Sciatic nerve (tissue), 2 donors: ENCODE measurements at places on chromosomes 13 and 19.
A peak's percentile ranks its signal among the peaks of the same experiment; 100 is the strongest.

- DNase-seq, result no peak
Observed at GRCh38 chr19:1769645-1769985, 16.3 kb downstream of the ONECUT3 start.

GRCh38 chr19:49347191-49347590 is 12.0 kb downstream of the CD37 start:
- DNase-seq, result no peak

DNA sequence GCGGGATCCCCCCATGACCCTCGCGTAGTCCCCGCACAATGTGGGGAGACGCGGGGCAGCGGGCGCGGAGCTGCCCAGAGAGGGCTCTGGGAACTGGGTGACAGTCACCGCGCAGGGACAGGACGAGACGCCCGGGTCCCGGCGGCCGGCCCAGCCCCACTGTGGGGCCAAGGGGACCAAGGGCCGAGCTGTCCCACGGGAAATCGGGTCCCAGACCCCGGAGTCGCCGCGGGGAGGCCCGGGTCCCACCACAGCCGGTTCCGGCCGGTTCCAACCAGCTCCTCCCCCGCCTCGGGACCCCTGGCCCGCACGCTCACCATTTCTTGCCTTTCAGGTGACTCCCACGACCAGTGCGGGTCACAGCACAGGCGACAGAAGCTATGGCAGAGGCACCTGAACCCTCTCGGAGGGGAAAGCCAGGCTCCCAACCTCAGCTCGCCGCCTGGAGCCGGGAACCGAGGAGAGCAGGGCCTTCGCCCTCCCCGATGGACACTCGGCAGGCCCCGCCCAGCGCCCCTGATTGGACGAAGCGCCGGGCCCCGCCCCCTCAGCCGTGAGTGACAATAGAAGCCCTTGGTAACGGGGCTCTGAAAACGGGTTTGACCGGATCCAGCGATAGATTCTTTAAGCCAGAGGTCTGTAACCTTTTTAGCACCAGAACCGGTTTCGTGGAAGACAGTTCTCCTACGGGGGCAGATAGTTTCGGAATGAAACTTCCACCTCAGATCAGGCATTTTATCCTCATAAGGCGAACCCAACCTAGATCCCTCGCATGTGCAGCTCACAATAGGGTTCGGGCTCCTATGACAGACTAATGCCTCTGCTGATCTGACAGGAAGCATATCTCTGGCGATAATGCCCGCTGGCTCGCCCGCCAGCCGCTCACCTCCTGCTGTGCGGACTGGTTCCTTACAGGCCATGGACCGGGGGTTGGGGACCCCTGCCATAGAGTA is at the start of gene ZNF433:
TSS of gene ZNF433 (minus strand) at position 460 of the 953 bp plus-strand sequence. CDS start at position 320, 140 bp downstream.
- DNase-seq, result peak; percentile 97

GRCh38 chr19:41445575-41445974 is 2.6 kb downstream of the ERICH4 start:
- peak; percentile 46 for DNase-seq

- DNase-seq, result no peak
Observed at GRCh38 chr13:35729926-35730627, 253.6 kb upstream of the MAB21L1 start.

- peak; percentile 69 for DNase-seq
Observed at GRCh38 chr19:3275583-3276340, 51.3 kb downstream of the CELF5 start.

- DNase-seq, result no peak
Observed at GRCh38 chr13:20497006-20497775, 28.5 kb downstream of the CRYL1 start.

DNA sequence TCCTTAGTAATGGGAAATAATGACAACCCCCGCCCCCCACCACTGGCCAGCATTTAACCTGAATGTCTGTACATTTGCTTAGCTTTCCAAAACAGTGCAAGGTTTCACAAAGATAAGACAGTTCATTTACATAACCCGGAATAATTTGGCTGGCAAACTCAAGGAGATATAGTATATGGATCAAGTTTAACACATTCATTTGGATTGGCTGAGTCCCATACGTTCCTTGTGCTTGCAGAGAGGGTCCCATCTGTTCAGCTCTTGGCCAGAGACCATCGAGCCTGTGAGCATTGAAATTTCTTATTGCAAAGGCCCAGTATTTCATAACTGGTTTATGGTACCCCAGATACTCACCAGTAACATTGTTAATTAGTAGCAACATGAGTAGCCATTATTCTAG is 116.5 kb downstream of the GPC6 start:
- DNase-seq, result no peak

DNA sequence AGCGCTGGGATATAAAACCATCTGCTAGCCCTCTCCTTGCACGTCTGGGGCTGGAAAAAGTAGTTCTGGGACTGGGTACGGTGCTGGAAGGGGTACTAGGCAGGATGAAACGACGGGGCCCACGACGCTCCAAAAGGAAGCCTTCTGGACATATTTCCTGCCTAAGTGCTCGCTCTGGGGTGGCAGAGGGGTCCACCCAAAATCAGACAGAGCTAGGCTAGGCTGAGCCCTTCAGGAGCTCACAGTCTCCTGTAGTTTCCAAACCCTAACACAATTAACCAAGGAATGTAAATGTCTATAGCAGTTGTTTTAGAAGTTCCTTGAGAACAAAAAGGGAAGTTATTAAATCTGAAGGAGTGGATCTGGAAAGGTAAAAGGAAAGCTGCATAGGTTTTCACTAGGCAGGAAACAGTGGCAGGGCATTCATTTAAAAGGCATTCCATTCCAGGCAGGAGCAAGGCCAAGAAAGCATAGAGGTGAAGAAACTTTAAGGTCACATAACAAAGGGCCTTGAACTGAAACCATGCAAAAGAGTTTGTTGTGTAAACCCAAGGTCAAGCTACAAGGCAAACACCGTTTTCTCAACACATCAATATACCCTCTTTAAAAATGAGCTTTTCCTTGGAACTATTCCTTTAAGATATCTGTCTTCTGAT is 634 bp upstream of the DIAPH3 start:
- DNase-seq, result no peak

DNA sequence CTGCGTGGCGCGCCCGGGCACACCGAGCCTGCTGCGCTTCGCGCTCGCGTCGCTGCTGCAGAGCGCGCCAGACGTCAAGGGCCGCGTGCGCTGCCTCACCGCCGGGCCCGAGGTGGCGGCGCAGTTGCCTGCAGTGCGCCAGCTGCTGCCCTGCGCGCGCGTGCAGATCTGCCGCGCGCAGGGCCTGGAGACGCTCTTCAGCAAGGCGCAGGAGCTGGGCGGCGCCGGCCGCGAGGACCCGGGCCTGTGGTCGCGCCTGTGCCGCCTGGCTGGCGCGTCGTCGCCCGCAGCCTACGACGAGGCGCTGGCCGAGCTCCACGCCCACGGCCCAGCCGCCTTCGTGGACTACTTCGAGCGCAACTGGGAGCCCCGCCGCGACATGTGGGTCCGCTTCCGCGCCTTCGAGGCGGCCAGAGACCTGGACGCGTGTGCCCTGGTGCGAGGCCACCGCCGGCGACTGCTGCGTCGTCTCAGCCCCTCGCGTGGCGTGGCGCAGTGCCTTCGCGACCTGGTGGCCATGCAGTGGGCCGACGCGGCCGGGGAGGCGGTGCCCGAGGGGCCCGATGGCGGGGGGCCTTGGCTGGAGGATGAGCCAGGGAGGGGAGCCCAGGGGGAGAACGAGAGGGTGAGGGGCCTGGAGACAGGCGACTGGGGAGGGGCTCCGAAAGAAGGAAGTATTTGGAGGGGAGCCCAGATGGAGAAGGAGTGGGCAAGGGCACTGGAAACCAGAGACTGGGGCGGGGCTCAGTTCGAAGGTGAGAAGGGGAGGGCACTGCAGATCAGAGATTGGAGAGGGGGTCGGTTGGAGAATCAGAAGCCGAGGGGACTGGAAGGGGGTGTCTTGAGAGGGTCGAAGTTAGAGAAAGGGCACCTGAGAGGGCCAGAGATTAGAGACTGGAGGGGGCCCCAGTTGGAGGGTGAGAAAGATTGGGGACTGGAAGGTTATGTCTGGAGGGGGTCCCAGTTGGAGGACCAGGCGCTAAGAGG is 24.7 kb downstream of the ZSWIM9 start:
- peak; percentile 54 for DNase-seq

GRCh38 chr13:86838411-86839120 is 832.6 kb upstream of the SLITRK5 start:
- no peak for DNase-seq

DNA sequence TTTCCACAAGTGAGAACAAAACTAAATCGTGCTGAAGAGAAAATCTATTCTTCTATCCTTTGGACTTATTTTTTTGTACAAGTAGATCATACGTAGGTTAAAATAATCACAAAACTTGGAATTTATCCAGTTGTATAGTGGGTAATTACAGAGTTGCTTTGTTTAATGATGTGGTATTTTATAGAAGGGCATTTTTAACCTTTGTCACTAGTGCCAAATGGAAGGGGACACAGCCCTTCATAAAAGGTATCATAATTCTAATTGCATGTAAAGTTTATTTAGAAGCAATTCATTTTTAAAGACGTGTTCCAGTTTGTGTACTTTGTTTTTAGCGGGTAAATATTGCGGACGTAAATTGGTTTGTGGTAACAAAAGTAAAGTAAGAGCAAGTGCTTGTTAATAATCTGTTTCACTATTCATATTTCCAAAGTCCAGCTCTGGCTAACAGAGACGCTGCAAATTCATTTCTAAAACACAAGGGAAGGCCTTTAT is 99.5 kb downstream of the ERCC5 start:
- DNase-seq, result no peak

DNA sequence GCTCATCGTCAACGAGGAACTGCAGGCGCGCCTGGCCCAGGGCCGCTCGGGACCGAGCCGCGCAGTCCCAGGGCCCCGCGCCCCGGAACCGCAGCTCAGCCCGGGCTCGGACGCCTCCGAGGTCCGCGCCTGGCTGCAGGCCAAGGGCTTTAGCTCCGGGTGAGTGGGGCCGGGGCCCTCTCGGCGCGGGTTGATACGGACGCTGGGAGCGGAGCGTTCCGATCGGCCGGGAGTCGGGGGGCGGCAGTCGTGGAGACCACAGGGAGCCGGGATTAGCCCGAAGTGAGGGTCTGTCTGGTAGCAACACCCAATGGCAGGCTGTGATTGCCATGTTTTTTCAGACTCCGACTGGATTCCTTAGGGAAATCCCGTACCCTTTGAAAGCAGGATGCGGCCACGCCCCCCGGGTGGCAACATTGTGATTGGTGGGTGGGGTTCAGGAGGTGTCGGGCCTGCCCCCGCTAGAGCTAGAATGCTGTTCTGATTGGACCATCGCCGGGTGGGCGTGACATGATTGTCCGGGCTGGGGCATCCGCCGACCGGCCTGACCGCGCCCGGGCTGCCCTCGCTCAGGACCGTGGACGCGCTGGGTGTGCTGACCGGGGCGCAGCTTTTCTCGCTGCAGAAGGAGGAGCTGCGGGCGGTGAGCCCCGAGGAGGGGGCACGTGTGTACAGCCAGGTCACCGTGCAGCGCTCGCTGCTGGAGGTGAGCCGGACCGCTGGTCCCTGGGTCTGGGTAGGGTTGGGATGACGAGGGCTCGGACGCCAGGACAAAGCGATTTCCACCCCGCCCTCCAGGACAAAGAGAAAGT is 11.3 kb downstream of the EPS8L1 start:
- DNase-seq, result peak; percentile 91

- no peak for DNase-seq
Observed at GRCh38 chr13:105202354-105202753, 1333.1 kb downstream of the EFNB2 start.

- DNase-seq, result no peak
Observed at GRCh38 chr19:5016781-5017180, 47.9 kb downstream of the KDM4B start.

DNA sequence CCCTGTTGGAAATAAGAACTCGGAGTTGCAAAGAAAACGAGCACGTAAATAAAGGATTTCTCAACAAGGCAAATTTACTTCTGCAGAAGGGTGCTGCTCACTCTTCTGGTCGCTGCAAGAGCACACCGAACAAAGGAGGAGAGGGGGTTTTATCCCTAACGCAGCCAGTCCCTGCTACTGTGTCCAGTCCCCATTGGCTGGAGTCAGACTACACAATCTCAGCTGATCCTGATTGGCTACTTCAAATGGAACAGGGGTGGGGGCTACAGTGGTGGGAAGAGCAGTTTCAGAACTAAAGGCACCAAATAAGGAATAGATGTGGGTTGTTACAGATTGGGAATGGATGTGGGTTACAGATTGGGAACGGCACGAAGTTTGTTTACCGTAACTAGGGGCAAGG is 63.9 kb upstream of the MCF2L start:
- DNase-seq, result no peak

- DNase-seq, result no peak
Observed at GRCh38 chr13:75404726-75405125, 77.2 kb downstream of the TBC1D4 start.

GRCh38 chr19:5094768-5095567 is 126.1 kb downstream of the KDM4B start:
- no peak for DNase-seq

DNA sequence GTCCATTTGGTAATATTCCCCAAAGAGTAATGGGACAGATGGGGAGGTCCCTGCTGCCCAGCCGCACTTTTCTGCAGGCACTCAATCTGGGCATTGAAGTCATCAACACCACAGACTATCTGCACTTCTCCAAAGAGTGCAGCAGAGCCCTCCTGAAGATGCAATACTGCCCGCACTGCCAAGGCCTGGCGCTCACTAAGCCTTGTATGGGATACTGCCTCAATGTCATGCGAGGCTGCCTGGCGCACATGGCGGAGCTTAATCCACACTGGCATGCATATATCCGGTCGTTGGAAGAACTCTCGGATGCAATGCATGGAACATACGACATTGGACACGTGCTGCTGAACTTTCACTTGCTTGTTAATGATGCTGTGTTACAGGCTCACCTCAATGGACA is 295.0 kb downstream of the GPC5 start:
- no peak for DNase-seq

- DNase-seq, result no peak
Observed at GRCh38 chr13:79525064-79525857, 44.3 kb downstream of the NDFIP2 start.

- DNase-seq, result no peak
Observed at GRCh38 chr13:93624311-93624777, 397.7 kb downstream of the GPC6 start.

GRCh38 chr19:33580645-33581037 is 41.1 kb upstream of the CHST8 start:
- no peak for DNase-seq

DNA sequence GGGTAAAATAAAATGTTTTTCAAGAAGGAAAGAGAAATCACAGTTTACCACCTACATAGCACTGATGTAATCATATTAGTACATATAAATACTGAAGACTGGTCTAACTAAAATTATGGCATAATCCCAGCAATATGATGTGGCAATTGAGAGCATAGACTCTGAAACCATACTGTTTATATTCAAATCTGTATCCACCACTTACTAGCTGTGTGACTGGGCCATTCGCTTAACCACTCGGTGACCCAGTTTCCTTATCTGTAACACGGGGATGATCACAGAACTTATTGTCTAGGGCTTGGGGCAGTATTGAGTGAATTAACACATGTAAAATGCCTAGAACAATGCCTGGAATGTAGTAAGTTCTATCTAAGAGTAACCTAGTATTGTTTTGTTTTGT is 13.1 kb upstream of the GTF3A start:
- no peak for DNase-seq

GRCh38 chr13:75330770-75331169 is 151.2 kb downstream of the TBC1D4 start:
- DNase-seq, result no peak
